ENCODE measurements at places on chromosomes 13 and 19.

GRCh38 chr13:99366075-99366987 lies 59.1 kb upstream of the GPR183 start:
- DNase-seq, result no peak

DNA sequence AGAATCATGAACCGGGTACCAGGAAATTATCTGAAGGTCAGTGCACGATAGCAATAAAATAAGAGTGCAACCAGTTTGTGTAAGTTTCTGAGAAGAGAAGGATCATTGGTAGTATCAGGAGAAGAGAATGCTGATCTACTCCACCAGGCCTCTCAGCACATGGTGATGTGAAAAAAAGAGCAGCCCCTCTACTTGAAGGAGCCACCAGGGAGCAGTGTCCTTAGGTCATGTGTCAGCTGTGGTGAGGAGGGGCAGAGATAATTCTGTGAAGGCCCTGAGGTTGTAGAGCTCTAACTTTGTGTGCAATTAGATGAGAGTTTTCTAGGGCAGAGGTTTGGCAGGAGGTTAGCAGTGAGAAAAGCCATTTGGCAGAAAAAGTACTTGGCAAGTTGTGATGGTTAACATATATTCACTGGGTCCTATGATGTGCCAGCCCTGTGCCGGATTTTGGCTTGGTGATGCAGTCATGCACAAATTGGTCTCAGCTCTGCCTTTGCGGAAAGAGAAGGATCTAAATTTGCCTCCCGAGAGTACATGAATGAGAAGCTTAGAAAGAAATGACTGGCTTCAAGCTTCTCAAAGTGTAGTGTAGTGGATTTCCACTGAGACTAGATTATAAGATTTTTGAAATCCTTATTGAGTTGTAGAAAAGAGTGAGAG lies 19.2 kb upstream of the ZC3H13 start:
- DNase-seq, result no peak

DNA sequence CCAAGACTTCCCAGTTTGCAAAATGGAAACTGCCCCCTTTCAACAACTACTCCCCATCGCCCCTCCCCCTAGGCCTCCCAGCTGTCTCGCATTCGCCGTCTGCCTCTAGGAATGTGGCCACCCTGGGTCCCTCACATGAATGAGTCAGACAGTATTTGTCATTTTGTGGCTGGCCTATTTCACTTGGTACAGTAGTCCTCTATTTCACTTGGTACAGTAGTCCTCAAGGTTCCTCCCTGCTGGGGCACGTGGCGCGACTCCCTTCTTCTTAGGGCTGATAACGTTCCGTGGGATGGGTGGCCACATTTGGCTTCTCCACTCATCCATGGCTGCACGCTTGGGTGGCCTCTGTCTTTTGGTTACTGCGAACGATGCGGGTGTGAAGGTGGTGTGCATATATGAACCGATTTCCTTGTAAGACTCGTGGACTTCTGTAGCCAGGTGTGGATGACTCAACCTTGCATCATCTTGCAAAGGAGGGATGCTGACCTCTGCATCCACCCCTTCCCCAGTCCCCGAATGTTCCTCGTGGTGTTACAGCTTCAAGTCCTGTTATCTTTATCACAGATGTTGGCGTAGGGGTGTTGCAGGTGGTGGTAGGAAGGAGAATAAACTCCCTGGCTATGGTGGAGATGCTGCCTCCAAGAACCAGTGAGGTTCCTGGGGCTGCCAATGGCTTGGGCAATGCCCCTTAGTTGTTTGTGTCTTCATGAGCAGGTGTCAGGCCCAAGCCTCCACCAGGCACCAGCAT lies 112.1 kb upstream of the SOX1 start:
- no peak for DNase-seq

DNA sequence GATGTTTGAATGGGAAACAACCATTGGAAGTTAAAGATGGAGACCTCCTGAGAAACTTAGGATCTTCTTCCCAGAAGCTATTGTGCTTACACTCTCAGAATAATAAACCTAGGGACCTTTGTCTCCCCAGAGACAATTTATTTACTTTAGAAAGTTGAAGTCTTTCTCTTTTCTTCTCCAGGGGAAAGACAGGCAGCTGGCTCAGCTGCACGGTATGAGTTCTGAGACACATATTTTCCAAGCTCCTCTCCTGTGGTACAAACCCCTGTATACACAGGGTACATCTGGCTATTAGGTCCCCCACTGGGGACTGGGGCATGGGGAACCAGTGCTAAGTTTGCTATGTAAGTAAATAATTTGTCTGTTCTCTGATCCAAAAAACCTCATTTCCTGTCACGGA lies 67.5 kb upstream of the POSTN start:
- DNase-seq, result no peak

DNA sequence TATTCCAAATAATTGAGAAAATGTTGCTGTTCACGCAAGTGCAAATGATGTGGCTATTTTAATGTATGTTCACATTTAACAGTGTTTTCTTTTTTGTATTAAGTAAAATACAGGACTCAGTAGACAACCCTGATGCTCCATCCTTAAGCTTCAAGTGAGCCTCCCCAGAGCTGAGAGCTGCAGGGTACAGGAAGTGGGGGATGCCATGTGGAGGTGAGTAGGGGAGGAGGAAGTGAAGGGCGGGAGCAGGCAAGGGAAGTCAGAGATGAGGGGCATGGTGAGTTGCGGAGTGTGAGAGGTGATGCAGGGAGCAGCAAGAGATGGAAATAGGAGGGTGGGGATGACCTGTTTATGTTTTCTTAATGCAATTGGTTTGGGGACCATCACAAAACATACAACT lies 711.0 kb downstream of the UQCRFS1 start:
- no peak for DNase-seq

DNA sequence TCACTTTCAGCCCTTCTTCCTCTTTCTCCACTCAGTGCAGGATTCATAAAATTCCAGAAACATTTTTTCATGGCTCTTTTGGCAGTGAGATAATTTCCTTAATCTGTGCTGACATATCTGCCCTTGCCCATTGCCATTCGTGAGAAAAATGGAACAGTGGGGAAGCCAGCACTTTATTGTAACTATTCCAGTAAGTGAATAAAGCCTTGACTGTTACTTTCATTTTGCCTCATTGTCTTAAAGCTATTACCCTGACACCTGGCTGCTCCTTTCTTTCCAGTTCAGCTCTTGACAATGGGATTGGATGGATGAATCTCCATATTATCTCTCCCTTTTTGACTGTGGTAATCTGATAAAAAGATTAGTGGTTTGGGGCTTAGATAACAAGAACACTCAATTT lies 1068.1 kb upstream of the PCDH20 start:
- no peak for DNase-seq

GRCh38 chr13:113771709-113772331 lies 12.8 kb downstream of the TMEM255B start:
- DNase-seq, result no peak

DNA sequence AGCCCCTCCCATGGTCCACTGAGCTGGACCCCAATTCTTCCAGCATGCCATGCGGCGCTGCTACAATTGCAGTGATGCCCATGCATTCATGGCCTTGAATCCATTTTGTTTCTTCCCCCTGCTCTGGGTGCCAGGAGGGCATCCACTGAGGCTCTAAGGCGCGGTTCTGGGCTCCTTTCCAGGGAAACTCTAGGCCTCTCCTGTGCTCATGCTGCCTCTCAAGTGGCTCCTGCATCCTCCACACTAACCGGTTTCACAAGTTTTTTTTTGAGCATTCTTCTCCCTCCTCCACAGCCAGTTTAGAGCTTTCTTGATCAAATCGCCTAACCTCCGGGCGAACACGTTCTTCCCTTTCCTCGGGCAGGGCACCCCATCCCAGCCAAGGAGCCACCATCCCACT lies 69.1 kb upstream of the FLT1 start:
- no peak for DNase-seq

DNA sequence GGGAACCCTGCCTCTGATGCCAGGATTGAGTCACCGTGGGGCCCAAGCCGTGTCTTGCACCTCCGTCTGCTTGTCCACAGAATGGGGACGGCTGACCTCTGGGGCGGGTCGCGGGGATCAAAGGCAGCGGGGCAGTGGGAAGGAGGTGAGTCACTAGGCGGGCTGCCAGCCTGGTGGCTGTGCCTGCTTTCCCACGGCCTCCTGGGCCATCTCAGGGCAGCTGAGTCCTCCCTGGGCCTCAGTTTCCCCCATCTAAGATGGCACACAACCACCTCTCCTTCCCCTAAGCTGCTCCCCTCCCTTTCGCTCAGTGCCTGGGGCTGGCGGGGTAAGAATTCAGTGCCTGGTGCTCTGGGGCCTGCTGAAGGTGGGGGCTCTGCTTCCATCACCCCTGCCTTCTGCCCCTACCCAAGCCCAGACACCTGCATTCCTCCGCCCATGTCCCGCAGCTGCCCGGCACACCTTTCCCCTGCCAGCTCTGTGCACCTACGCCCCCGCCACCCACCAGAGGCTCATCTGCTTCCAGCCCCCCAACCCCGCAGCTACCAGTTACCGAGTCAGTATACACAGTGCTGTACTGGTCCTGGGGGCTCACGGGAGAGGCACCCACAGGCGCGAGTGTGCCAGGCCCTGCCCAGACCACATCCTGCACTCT lies 3.5 kb downstream of the MKNK2 start:
- no peak for DNase-seq

GRCh38 chr19:3227054-3227626 lies 2.7 kb downstream of the CELF5 start:
- DNase-seq, result no peak

DNA sequence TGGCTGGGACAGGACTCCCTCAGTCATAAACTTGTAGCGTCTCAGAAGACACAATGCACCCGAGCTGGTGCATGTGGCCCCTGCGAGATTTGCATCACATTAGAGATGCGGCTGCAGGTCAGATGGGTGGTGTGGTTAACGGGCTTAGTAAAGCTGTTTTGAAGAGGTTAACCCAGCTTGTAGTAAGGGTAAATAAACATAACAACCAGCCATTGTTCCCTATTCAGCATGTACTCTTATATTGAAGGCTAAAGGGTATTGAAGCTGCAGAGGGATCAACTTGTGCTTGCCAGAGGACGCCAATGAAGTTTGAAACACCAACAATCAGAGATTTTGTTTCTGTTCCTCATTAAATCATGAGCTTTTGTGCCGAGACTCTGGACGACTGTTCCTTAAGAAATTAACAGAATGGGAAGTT lies 79.4 kb downstream of the ZIC5 start:
- DNase-seq, result no peak

DNA sequence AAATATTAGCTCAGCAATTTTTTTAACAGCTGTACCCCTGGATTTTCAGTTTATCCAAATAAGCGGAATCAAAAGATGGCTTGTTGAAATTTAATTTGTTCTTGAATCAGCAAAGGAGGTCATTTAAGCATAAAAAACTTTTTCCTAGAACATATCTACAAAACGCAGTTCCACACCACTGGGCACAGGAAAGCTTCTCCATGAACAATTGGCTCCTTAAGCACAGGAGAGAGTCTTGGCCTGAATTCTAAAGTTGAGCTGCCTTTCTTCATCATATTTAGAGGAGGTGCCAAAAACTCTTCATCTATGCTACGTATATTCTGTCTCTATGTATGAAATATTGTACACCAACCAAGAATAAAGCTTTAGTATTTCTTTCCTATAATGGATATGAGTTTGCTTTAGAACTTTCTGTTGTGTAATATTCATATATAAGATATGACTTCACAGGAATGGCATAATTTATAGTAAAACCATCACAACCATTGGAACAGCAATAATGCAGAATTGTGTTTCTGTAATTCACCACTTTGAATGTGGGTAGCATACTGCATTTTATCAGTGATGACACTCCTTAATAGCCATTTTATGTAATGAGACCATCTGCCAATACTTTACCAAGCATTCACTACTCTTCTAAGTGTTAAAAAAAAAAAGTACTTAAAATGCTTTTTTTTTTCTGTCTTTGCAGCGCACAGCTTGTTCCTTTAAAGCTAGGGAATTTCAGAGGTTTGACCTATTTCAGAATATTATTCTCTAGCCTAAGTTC lies 263.7 kb downstream of the SLITRK6 start:
- no peak for DNase-seq

Data from effector CD4-positive, alpha-beta T cell (primary cell).